ENCODE measurements at places on chromosomes 11 and 22.

GRCh38 chr11:69089258-69089657, 40.5 kb downstream of the TPCN2 start:
- DNase-seq, result no peak

GRCh38 chr11:25423436-25424199, 908.3 kb upstream of the ANO3 start:
- DNase-seq, result no peak

GRCh38 chr11:60984149-60984548, 12.7 kb downstream of the CD6 start:
- DNase-seq, result no peak

DNA sequence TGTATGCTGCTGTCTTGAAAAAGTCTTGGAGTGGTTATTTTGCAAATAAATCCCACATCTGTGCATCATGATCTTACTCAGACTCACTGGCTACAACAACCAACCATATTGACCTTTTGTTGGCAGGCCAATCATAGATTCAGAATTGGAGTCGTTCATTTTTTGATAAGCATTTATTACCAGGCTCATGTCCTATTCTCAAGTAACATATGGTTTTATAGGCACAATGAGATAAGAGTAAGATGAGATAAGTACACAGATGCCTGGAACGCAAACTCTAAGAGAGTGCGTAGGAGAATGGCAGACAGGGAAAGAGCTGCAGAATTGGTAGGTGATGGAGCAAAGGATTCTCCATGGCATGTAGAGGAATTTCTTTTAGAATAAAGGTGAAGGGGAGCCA, 71.6 kb upstream of the SLC5A12 start:
- DNase-seq, result no peak

GRCh38 chr22:44348971-44349560, 36.3 kb upstream of the SHISAL1 start:
- DNase-seq, result no peak

- DNase-seq, result no peak
Observed at GRCh38 chr11:95339086-95339901, 108.3 kb upstream of the SESN3 start.

DNA sequence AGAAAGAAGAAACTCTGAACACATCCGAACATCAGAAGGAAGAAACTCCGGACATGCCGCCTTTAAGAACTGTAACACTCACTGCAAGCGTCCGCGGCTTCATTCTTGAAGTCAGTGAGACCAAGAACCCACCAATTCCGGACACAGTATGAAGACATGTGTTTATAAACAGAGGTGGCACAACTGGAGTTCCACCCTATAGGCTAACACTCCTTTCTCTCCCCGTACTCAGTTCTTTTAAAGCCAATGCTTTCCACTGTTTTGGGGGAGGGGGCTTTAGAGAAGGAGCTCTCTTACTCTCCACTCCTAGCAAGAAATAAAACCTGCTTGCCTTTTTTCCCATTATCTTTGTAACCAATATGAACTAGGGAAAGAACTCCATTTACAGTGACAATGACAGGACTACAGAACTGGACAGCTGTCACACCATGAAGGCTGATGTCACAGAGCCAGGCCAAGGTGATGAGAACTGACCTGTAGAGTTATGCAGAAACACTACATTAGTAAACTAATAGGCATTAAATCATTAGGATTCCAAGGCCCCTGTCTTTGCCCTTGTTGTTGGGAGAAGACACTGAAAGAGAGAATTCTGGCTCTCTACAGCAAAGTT, 733 bp downstream of the TRIM5 start:
- no peak for DNase-seq

DNA sequence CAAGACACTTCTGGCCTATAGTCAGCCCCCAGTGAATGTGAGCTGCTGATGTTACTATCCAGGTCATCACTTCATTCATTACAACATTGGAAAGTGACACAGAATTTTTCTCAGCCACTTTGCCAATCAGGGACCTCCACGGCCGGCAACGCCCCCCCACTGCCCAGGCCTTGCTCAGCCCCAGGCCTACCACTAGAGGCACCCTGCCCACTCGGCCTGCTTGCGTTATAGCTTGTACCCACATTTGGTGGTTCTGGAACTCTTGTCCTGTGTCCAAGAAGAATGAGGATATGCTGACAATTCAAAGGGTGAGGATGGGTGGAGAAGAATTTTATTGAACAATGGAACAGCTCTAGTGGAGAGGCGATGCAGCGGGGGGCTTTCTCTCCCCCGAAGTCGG, 96.2 kb downstream of the TSPAN18 start:
- no peak for DNase-seq

DNA sequence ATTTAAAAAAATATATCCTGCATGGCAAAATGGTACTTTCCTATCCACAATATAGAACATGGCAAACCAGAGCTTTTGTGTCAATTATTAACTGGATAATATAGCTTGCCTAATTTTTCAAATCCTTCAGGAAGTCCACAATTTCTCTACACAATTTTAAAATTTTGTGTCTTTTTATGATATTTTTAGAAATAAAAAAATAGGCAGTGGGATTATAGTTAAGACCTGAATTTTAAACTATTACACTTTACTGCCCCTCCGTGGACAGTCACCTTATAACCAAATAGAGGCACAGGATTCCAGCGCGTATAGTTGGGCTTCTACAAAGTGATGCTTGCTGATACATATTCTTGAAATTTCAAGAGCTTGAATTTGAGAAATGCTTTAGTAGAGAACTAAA, 2.1 kb upstream of the DMC1 start:
- no peak for DNase-seq

GRCh38 chr11:124791626-124792341, 8.4 kb downstream of the MSANTD2 start:
- DNase-seq, result no peak

DNA sequence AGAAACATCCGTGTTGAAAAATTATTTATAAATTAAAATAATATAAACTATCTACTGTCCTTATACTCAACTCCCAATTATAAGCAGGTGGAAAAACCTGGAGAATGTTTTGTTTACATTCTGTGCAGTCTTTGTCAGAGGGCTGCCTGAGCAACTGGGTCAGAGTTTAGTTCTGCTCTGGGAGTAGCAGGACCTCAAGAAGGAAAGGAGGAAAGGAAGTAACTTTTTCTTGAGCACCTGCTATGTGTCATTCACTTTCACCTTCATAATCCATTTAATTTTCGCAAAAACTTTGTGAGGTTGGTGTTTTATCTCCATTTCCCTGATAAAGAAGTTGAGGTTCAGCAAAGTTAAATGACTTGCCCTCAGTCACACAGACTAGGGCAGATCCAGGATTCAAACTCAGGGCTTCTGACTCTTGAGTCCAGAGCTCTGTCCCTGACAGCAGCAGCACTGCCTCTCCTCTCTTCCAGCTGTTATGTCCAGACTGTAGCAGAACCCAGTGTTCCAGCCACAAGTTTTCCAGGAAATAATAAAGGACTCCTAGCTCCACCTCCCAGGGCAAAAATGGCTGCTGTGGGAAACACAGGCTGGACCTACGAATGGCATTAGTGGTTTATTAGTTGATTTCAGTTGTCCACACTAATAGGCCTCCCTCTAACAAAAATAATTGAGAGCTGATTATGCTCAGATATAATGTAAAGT, 6.4 kb downstream of the CD3E start:
- DNase-seq, result no peak

DNA sequence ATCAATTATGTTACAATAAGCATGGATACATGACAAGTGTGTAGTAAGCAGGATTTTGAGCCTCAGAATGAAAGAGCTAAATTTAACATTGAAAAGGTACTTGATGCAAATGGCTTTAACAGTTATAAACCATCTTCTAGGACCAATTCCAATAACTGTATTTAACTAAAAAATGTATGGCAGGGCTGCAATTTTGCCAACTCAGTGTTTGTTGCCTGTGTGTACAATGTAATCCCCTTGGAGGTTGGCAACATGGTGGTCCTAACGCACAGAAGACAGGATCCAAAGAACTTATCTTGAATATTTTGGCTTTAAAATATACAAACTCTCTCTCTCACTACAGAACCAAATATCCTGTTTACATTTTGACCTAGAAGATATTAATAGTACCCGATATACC, 2314.1 kb downstream of the LRRC4C start:
- DNase-seq, result no peak

DNA sequence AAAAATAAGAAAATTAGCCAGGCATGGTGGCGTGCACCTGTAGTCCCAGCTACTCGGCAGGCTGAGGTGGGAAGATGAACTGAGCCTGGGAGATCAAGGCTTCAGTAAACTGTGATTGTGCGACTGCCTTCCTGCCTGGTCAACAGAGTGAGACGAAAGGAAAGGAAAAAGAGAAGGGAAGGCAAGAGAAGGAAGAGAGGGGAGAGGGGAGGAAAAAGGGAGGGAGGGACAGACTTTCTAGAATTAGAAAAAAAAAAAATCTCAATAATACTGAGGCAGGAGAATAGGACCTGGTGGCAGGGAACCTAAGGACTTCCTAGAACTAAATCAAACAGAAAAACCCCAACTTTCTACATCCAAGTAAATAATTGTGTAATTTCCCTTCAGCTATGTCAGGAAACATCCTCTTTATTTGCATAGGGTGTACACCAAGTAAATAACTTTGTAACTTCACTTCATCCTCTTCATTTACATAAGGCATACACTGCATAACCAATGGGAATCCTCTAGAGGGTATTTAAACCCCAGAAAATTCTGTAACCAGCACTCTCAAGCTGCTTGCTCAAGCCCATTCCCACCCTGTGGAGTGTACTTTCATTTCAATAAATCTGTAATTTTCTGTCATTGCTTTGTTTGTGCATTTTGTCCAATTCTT, 8.7 kb downstream of the SBF2 start:
- DNase-seq, result no peak

DNA sequence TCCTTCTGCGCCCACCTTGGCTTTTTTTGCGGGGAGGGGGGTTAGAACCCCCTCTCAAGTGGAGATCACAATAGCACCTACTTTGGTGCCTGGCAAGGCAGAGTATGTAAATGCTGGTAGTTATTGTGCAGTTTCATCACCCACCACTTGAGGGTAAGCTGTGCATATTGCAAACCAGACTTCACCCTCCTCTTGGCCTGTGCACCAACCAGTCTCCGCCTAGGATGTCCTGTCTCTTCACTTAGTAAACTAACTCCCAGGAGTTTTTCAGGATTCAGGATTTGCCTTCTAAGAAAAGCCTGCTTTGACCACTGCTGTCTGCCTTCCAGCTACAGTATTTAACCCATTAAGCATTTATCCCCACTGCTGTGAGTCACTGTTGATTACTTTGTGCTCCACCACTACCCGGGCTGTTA, 2.0 kb upstream of the UBXN1 start:
- peak; percentile 12 for DNase-seq

DNA sequence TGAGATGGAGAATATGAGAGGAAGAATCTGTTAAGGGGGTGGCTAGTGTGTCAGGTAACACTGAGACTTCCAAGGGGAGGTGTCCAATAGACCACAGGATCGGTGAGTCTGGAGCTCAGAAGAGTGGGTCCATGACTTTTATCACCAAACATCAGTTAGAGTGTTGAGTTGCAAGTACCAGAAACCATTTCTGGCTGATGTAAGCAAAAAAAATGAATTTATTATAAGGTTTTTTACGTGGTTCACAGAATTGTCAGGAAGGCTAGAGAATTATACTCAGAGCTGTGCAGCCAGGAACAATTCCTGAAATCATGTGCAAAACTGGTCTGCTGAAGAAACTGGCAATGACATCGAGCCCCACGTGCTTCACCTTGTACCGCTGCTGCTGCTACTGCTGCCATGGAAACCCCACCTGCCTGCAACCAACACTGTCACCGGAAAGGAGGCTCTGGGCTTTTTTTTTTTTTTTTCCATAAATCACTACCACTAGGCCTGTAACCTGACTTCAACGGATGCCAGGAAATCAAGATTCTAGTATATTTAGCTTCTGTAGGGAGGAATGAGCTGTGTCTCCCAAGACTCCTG, 16.6 kb upstream of the STK33 start:
- no peak for DNase-seq

- no peak for DNase-seq
Observed at GRCh38 chr11:69854713-69855112, 35.5 kb upstream of the FGF3 start.

Data from amygdala (tissue), 56 donors.